ENCODE measurements at places on chromosomes 6 and 20.

- DNase-seq, result no peak
Measured at GRCh38 chr20:56360908-56361205, 2.1 kb downstream of the FAM210B start.

DNA sequence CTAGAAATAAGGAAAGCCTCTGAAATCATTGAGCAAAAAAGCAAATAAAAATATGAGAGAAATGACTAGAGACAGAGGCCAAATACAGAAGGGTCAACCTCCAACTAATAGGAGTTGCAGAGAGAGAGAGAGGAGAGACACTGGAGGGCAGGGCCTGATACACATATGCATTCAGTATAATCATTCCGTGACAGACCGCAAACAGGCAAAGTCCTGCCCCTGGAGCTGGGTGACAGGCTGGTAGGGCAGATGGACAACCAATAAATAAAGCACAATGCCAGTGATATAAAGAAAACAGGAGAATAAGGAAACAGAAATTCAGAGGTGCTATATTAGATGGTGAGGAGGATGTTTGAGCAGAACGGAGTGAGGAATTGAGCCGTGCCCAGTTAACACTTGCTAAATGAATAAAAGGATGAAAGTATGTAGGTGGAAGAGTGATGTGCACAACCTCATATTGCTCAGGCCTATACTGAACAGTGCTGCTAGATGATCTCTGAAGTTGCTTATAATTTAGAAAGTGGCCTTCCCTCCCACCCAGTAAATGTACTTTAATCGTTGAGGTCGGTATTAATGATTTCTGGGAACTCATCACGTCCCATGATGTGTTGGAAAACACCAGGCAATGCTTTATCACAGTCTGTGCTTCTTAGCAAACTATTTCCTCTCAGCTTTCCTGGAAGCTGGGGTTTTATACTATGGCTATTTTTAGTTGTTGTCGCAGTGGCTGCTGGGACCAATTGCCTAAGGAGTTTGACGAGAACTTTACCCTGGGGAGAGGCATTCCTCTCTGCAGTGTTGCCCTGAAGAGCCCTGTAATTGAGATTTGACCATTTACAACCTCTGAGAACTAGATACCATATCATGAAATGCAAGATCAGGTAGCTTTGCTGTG lies 37.6 kb upstream of the CLIC5 start:
- DNase-seq, result no peak

DNA sequence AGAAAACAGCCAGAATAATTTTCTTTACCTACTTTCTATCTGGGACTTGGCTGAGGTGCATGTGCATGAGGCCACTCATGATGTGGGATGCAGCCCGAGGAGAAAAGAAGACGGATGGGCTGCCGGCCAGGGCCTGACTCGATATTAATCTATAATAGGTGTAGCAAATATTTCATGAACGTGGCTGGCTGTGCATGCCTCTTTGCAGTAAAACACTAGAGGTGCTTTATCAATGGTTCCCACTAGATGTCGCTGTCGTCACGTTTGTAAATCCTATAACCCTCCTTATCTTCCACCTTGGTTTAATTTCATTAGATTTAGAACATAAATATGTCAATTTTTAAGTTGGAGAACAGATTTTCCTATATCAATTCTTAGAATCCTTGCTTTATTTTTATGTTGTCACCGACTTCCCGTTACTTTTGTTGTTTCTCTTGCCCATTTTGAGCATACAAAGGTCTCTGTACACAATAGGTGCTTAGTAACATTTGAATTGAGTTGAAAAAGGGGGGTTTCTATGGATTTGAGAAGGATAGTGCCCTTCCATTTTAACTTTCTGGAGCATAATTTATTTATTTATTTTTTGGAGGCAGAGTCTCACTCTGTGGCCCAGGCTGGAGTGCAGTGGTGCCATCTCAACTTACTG lies 19.6 kb upstream of the FERMT1 start:
- DNase-seq, result no peak

DNA sequence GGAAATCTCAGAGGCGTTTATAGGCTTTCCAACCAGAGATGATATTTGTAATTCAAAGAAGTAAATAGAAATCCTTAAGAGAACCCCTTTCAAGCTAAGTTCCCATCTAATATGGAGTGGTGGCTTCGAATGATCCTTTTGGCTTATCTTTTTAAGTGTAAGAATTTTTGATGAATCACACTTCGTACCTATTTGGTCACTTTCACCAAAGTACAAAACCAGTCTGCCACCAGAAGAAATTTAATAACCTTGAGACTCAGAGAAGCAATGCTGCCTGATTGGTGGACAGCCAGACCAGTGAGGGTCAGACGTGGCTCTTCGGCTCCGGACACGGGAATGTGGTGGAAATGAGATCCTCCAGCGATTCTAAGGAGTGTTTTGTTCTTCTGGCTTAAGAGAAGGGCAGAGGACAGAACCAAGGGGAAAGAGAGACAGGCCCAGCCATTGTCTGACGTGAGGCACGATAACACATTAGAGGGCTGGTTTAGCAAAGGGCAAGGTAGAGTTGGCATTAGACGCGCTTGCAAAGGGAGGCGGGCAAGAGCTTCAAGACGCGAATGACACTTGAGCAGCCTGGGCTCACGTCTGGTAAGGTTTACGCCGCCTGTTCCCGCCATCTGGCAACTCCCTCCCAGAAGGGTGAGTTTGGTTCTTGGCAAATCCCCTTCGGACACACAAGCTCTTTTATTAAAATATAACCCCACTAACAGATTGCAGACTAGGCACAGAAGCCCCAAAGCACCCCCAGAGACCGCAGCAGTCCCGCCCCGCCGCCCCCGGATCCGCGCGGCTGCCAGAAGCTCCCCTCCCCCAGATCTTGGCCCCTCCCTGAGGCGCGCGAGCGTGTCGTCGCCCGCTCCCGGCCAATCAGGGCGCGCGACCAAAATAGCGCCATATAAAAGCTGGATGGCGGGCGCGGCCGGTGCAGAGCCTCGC lies 50.0 kb upstream of the EZR start:
- DNase-seq, result no peak

DNA sequence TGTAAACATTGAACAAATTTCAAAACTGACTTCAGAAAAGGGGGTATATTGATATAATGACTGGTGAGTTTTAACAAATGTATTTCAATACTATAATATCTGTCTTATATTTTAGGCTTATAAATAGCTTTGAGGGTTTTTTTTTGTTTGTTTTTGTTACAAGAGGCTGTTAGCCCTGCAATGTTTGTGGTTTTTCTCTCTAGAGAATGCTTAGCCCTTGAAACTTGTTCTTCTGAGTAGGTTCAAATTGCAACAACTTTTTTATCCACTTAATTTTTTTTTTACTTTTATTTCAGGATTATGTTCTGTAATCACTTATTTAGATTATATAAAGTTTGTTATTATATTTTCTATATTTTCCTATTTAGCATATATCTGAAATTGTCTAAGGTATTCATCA lies 333.2 kb downstream of the RIMS1 start:
- no peak for DNase-seq

GRCh38 chr6:51182827-51183226 lies 364.2 kb downstream of the TFAP2B start:
- DNase-seq, result no peak

GRCh38 chr6:158624684-158625682 lies 19.6 kb downstream of the DYNLT1 start:
- DNase-seq, result no peak

DNA sequence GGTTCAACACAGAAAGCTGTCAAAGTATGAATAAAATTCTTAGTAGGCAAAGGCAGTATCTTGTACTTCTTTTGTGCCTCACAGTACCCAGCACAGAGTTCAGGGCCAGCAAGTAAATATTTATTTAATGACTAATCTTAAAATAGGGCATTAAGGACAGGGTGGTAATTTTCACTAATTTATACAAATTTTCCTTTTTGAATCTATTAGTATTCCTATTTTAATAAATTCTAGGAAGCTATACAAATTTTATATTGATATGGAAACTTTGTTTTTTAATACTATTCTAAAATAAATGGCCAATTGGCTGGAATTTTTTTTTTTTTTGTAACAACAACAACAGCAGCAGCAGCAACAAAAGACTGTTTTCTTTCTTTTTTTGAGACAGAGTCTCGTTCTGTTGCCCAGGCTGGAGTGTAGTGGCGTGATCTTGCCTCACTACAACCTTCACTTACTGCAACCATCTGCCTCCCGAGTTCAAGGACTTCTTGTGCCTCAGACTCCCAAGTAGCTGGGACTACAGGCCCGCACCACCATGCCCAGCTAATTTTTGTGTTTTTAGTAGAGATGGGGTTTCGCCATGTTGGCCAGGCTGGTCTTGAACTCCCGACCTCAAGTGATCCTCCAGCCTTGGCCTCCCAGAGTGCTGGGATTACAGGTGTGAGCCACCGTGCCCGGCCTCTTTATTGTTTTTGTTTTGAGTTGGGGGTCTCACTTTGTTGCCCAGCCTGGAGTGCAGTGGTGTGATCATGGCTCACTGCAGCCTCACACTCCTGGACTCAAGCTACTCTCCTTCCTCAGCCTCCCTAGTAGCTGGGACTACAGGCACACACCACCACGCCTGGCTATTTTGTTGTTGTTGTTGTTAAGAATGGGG lies 85.2 kb downstream of the FKBP5 start:
- no peak for DNase-seq

- no peak for DNase-seq
Measured at GRCh38 chr6:223763-224162, 68.5 kb upstream of the DUSP22 start.

- no peak for DNase-seq
Measured at GRCh38 chr6:134216301-134217010, 101.5 kb downstream of the SGK1 start.

GRCh38 chr20:52905241-52905994 lies 66.7 kb upstream of the TSHZ2 start:
- DNase-seq, result no peak

DNA sequence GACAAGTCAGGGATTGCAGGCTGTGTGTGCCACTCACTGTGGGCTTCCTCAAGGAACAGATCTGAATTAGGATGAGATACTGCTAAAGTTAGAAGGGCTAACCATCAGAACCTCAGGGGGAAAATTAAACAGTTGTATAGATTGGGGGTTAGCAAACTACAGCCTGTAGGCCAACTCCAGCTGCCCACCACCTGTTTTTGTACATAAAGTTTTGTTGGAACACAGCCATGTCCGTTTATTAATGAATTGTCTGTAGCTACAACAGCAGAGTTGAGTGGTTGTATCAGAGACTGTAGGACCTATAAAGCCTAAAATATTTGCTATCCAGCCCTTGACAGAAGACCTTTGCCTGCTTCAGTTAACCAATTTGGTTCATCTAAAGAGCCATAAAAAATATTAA lies 127.2 kb upstream of the ECI2 start:
- no peak for DNase-seq

GRCh38 chr20:33626190-33626589 lies 35.9 kb upstream of the C20orf144 start:
- DNase-seq, result no peak

GRCh38 chr6:72218125-72218524 lies 331.8 kb downstream of the RIMS1 start:
- DNase-seq, result no peak

GRCh38 chr6:153131037-153131981 lies at the start of gene RGS17:
Gene RGS17 (minus strand): TSS chr6:153131282. CDS start chr6:153044018, 87,264 bp downstream.
- DNase-seq, result no peak

Data from cortex of kidney (tissue), 1 donor.